ENCODE measurements at places on chromosomes 7 and 10. TPM values are rescaled to one million over a fixed set of nuclear protein-coding genes. Genes with fewer than 3 reads are reported as not detected.

DNA sequence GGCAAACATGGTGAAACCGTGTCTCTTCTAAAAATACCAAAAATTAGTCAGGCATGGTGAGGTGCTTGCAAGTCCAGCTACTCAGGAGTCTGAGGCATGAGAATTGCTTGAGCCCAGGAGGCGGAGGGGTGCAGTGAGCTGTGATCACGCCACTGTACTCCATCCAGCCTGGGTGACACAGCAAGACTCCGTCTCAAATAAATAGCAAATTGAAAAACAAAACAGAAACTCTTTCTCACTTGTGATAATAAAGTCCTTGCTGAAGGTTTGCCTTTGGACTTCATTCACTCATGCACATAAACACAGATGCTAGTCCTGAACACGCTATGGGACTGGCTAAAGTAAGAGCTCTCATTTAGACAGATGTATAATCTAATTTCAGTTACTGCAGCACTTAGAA, 37.6 kb downstream of the ANK3 start:
- DNase-seq, result no peak

DNA sequence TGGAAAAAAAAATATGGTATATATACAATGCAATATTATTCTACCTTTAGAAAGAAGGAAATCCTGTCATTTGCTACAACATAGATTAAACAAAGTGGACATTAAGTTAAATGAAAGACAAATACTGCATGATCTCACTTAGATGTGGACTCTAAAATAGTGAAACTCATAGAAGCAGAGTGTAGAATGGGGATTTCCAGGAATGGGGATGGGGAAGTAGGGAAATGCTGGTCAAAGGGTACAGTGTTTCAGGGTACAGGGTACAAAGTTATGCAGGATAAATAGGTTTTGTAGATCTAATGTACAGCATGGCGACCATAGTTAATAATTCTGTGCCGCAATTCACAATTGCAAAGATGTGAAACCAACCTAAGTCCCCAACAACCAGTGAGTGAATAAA, 385.5 kb downstream of the SFMBT2 start:
- no peak for DNase-seq

GRCh38 chr10:89029785-89030437, 39.3 kb downstream of the FAS start:
- DNase-seq, result peak; percentile 46

- no peak for DNase-seq
Observed at GRCh38 chr10:113093188-113094113, 143.4 kb downstream of the TCF7L2 start.

SDK1 gene
- 4.1 TPM for total RNA-seq

Measured in H7 (cell line).